HS-5 (cell line): ENCODE measurements at places on chromosomes 12 and 14.

- no peak for DNase-seq
Observed at GRCh38 chr12:48037267-48037915, 33.1 kb upstream of the COL2A1 start.

GRCh38 chr12:116506697-116507064 lies 52.5 kb upstream of the MAP1LC3B2 start:
- no peak for DNase-seq

DNA sequence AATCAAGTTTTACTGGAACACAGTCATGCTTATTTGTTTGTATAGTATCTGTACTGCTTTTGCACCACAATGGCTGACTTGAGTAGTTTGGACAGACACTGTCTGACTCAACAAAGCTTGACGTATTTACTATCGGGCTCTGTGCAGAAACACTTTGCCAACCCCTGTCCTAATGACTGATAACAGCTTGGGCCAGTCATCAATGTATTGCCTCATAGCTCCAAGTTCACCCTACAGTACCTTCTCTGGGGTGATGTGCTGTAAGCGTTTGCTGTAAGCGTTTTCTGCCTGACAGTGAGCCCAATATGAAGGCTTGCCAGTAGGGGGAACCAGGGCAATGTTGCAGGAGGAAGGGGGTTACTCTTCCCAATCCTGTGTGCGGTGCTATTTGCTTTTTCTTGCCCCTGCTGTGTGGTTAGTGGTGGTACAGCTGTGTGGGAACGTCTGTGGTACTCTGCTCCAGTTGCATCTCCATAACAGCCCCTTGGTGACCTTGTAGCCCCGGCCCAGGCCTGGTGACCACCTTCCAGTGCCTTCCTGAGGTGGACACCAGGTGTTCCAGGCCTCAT lies 5.4 kb upstream of the CCDC177 start:
- DNase-seq: no peak

GRCh38 chr12:15829949-15830348 lies 40.8 kb upstream of the EPS8 start:
- DNase-seq: no peak

DNA sequence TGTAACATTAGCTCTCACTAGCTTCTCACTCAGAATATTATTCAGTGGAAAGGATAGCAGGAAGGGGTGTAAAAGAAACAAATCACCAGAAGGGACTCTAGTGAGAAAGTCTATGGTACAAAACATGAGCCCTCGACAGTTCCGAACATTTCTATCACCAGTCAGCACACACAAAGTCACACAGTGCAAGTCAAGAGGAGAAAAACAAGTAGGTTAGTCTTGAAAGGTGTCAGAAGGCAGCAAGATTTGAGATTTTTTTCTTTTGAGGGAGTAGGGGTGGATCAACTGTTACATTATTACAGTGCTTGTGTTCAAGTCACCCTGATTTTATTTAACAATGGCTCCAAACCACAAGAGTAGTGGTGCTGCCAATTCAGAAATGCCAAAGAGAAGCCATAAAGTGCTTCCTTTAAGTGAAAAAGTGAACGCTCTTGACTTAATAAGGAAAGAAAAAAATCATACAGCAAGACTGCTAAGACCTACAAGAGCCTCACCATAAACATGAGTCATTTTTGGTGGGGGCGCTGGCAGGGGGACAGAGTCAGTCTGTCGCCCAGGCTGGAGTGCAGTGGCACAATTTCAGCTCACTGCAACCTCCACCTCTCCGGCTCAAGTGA lies 42.3 kb downstream of the GNS start:
- no peak for DNase-seq

DNA sequence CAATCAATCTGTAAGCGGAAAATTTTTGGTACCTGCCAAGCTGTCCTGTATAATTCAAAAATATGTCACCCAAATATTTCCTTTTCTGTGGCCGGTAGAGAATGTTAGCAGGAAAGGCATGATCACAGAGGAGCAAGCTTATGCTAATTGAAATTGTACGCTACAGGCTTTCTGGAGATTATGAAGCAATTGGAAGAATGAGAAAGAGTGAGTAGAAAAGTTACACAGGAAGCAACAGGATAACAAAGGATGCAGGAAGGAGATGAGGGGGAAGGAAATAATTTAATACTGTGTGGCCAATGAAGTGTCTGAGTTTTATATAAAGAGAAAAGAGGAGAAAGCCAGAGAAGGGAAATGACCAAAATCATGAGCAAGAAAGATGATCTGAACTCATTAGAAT lies 627.2 kb upstream of the STXBP6 start:
- DNase-seq: no peak

DNA sequence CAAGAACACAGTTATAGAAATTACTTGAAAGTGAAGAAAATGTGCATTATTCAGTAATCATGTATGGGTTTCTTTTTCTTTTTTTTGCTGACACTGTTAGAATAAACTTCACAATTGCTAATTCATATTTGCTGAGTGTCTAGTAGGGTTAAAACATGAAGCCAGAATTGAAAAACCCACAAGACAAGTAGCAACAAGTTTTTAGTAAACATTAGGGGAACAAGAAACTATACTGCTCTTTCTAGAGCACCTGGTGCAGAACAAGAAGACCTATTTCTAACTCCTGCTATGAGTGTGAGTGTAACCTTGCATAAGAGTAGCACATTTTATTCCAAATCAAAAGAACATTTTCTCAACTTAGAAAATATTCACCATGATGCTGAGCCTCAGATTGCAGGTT lies 83.2 kb downstream of the ITPR2 start:
- no peak for DNase-seq

- peak; percentile 48 for DNase-seq
Observed at GRCh38 chr14:32073537-32074189, 3.4 kb upstream of the ARHGAP5 start.

DNA sequence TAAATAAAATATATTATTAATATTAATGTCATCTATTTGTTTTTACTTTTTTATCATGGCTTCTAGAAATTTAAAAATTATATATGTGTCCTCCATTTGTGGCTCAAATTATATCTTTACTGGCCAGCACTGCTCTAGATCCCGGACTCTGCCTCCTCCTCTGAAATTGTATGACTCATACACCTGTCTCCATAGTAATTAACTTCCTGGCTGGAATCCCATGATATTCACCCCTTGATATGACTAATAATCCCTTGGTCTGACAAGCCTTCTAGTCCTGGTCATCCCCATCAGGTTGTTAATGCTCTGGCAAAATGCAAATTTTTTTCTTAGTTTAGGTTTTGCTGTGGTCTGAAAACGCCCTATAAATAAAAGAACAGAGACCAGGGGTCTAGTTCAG lies 116.2 kb downstream of the BMP4 start:
- no peak for DNase-seq

GRCh38 chr12:122293081-122293480 lies 26.8 kb upstream of the VPS33A start:
- no peak for DNase-seq

DNA sequence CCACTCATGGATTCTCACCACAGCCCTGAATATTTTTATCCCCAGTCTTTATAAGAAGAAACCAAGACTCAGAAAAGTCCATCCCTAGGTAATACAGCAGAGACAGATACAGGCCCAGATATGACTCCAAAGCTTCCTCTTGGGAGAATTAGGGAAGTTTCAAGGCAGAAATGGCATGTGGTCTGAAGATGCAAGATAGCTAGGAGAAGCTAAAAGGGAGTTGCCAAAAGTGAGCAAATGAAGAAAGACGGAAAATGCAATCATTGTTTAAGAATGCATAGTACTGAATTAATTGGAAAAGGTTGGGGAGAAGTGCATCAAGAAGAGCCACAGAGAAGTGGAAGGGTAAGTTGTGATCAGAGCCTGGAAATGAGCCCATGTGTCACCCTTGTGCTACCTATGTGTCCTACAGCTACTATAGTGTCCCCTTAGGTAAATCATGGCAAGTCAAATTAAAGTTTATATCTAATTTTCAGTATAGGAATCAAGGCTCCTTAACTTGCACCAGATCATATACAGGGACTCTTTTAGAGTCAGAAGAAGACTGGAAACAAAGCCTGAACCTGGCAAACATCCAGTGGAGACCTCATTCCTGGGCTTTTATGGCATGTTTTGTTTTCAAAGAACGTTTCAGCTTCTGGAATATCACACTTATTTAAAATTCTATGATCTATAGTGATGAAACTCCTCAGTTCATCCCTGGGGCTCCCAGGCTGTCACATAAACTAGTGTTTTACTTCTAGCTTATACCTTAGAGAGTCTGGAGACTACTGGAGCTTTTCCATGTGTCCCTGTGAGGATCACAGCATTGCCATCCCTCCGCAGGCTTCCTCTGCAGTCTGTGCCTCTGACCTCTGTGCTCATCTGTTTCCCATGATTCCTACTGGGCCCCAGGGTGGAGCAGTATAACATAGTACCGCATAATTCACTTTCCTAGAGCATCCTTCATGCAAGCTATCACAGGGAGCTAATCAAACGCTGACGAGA lies 189.0 kb upstream of the CDKN3 start:
- no peak for DNase-seq

GRCh38 chr12:109693653-109694600 lies 19.7 kb upstream of the FAM222A start:
- DNase-seq: no peak

GRCh38 chr12:129404556-129404955 lies 499.3 kb downstream of the TMEM132D start:
- DNase-seq: no peak

DNA sequence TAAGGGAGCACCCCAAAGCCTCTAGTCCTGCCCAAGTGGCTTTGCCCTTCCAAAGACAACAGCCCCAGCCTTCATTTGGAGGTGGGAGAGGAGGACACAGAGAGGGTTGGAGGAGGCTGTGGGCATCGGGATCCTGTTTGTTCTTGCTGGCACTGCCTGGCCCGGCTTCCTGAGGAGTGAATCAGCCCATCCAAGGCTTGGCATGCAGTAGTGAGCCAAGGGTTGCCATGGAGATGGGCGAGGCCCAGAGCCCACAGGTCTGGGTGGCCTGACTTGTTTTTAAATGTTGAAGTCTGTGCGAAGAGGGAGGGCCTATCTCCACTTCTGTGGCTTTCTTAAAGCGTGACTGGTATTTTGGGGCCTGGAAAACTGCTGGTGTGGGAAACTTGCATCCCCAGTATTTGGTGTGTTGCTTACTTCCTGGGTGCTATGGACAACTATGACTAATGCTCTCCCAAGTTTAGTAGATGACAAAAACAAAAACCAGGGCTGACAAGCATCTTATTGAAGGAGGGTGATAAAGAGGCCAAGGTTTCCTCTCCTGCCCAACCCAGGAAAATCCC lies 15.8 kb downstream of the CD9 start:
- peak; percentile 75 for DNase-seq

- no peak for DNase-seq
Observed at GRCh38 chr14:68598621-68599447, 194.0 kb downstream of the ZFP36L1 start.

DNA sequence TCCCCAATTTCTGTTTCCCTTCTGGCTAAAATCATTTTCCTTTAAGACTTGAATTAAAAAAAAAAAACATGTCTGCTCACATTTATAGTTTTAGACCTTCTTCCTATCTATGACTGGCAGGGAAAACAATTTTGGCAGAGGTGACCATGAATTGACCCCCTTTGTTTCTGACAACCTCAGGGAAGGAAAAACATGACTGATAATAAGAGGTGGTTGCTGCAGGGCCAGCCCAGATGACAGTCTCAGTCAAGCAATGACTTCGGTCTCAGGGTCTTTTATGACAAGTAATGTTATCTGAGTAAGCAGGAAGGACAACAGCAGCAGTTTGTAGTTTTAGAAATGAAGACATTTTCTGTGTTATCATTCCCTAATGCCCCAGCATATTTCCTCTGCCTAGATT lies 430.9 kb downstream of the LRIG3 start:
- no peak for DNase-seq

GRCh38 chr14:54782751-54783659 lies 119.6 kb downstream of the GCH1 start:
- DNase-seq: no peak

- no peak for DNase-seq
Observed at GRCh38 chr14:92959189-92959531, 36.2 kb downstream of the CHGA start.

DNA sequence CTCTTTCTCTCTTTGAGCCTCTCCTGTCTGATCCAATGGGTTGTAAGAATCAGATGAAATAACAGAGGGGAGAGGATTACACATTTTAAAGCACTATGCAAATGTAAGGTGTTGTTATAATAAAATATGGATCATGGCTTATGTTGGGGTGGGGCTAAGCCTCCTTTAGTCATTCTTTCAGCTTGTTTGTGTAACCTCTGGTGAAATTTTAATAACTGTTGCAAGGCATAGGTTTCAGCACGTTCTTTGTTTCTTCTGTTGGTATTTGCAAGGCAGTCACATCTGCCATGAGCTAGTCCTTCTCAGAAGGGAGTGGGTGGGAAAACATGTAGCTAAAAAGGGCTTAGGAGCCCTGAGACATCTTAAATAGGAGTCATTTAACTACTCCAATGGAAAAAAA lies 74.8 kb upstream of the FRMD6 start:
- DNase-seq: no peak

DNA sequence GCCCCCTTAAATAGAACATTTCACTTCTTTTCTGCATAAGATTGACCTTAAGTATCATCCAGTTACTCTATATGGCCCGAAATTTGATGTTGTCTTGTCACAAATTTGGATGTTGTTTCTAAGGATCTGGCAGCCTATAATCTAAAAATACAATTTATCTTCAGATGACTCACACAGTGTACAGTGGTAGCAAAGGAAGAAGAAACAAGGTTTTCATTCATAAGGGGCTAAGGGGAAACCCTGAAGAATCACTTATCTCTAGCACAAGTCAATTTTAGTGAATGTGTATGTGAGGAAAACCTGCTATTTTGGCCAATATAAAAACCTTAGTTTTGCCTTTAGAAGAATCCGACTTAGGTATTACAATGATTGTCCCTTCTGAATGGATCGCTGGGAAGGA lies 606.3 kb upstream of the LRFN5 start:
- DNase-seq: no peak

GRCh38 chr12:57240066-57240921 lies 10.7 kb downstream of the STAC3 start:
- no peak for DNase-seq

DNA sequence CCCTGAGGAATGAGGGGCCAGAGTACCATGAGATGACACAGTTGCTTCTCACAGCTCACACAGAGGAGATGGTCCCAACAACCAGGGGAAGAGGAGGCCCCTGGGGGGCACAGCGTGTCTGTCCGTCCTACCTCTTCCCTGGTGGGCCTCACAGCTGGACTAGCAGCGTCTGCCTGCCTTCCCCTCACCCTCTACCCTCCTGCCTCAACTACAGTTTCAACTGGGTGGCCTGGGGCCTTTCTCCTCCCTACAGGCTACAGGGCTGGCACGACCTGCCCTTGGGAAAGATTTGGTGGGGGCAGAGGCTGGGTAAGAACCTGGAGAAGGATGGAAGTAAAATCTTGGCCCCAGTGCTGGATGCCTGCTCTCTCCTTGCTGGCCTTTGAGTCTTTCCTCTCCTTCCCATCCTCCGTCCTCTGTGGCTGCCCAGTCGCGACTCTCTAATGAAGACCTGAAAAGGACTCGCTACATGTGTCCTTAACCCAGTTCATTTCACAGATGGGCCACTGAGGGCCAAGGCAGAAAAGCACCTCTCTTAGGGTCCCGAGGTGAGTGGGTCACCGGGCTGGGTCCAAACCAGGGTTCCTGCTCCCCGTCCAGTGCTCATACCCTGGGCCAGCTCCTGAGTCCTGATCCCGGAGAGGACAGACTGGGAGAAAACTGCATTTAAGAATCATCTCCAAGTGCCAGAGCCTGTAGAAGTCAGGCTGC lies 232.5 kb downstream of the BCL11B start:
- no peak for DNase-seq

GRCh38 chr12:47887529-47887928 lies 17.3 kb downstream of the VDR start:
- DNase-seq: no peak
